ENCODE measurements at places on chromosomes 3 and 15.

DNA sequence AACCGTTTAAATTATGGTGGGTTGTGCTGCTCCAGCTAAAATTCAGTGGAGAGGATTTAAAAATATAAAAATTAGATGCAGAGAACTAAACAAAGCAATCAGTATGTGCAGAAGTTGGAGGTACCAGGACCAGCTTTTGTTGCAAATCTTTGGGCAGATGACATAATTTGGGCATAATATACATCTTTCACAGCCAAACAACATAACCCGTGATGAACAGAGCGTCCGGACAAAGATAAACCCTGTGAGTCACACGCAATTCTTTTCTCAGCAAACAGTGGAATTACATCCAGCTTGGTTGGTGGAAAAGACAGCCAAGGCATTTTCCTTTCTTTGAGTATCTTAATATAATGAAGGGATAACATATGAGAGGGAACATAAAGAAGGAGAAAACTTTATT is 419.4 kb upstream of the ADAMTS9 start:
- no peak for DNase-seq

- DNase-seq = no peak
Observed at GRCh38 chr3:147397875-147398812, 8.2 kb downstream of the ZIC4 start.

- DNase-seq = no peak
Observed at GRCh38 chr3:102484363-102484762, 49.5 kb downstream of the ZPLD1 start.

DNA sequence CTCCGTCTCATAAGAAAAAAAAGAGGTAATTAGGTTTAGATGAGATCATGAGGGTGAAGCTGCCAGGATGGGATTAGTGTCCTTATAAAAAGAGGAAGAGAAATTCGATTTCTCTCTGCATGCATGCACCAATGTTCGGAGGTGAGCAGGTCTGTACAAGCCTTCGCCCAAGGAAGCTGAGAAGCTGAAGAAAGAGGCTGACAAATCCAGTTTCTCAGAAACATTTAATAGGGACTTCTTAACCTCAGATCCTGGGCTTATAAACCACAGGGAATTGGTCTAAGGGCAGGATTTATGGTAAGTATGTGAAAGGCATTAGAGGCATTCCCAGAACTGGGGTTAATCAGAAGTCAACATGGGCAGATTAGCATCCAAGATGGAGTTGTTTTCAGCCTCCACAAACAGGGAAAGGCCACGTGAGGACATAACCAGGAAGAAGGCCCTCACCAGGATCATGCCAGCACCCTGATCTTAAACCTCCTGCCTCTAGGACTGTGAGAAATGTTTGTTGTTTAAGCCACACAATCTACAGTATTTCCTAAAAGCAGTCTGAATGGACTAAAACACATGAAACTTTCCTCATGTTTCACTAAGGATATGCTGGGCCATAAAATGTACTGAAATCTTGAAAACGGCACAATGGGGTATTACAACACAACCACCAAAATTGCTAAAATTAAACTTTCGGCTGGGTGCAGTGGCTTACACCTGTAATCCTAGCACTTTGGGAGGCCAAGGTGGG is 11.3 kb downstream of the SHISA5 start:
- DNase-seq = no peak

DNA sequence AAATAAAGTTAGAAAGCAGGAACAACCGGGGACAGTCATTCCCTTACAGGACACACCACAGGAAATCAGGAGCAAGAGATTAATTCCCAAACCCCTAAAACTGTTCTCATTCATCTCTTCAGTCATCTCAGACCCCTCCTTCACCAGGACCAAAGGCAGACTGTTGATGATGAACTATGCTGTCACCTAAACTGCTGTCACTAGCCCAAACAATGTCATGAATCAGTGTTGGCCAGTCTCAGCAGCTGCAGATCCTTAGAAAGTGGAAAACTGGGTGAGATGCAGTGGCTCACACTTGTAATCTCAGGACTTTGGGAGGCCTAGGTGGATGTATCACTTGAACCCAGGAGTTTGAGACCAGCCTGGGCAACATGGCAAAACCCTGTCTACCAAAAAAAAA is 909.6 kb downstream of the ROBO1 start:
- no peak for DNase-seq

DNA sequence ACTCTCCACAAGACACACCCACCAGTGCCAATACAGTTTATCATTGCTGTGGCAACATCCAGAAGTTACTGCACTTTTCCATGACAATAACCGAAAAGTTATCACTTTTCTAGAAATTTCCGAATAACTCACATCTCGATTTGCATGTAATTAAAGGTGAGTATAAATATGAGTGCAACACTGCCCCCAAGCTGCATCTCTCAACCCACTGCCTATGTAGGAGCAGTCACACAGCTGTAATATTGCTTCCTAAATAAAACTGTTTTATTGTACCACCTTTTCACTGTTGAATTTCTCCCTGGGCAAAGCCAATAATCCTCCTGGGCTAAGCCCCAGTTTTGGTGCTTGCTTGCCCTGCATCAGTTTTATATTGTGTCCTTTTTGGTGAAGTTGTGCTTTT is 601.0 kb upstream of the EPHA6 start:
- DNase-seq = no peak

DNA sequence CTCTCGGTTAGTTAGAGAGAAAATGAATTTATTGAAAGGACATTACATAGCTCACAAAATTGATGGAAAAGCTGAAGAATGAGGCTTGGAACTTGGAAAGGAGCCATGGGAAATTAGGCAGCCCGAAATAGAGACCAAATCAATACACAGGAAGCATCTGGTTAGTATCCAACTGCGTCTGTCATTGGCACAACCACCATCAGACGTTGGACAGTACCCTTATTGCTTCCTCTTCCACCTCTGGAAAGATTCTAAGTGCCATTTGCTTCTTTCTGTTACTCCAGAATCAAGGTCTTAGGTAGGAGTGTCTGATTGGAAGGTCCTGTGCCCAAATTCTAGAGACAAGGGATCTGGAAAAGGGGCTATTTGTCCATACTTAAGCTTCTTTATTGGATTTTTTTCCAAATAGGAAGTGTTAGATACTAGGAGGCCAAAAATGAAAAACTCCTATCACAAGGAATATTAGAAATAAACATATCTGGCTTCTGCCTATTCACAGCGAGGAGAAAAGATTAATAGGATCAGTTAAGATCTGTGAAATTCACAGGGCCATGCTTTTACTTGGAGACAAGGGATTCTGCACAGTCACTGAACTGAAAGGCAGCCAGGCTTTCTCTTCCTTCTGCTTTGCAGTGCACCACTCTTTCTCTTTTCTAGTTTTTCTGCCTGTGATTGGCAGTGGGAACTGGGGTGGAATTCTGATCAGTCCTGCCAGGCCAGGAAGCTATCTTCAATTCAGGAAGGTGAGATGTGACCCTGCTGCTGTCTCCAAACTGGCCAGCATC is 10.7 kb upstream of the HACD2 start:
- DNase-seq = no peak

- DNase-seq = no peak
Observed at GRCh38 chr3:132615881-132616280, 18.8 kb downstream of the ACKR4 start.

DNA sequence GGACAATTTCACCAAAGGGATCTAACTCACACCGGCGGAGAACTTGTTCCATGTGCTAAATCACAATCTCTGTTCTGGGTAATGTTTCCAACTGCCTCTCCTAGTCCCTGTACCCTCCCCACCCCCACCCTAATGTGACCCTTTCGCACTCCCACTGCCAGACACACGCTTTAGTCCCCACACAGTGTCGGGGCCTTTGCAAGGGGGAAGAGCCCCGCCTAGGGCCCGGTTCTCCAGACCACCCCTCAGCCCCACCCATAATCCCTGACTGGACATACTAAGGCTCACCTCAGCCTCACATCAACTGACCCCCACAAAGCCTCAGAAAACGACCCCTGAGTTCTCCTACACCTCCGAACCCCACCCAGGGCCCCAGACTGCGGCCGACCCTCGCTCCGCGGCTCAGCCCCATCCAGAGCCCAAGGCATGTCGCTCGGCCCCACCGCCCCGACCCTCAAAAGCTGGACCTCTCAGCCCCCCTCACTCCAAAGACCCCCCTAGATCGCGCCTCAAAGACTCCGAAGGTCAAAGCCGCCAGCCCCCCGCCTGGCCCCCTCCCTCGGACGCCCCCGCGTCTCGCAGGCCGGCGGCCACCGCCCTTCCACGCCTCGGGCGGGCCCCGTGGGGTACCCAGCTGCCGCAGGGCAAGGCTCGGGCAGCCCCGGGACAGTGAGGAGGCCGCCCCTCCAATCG is 72.0 kb upstream of the MAP4 start:
- DNase-seq = no peak

DNA sequence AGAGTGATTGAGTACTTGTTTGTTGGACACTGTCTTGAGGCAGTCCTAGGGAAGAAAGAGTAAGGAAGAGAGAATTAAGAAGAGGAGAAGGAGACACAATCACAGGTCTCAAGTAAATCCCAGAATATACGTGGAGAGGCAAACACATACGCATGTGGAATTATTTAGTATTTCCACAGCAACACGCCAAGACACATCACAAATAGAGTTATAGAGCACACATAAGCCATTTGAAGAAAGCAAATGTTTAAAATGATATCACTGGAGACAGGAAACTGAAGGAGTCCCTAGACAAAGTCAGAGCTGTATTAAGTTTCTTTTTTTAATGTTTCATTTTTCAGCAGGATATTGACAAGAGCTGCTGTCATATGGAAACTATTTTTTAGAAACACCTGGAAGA is 206.1 kb upstream of the LRIG1 start:
- no peak for DNase-seq

DNA sequence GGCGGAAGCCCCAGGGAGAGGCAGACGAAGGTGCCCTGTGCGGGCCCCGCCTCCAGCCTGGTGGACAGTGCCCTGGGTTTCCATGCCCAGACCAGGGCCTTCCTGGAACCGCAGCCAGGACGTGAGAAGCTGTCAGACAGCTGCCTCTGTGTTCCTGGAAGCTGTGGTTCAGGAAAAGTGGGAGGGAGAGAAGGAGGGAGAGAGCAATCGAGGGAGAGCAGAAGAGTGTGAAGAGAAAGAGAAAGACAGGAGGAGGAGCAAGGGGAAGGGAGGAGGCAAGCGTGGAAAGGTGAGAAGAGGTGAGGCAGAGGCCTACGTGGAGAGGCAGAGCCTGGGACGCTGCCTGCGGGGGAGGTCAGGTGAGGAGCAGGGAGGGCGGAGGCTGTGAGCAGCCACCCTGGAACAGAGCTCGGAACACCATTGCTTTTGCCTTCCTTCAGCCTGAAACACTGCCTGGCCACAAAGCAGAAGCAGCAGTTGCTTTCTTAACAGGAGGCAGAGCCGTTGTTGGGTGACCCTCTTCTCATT is 18.6 kb downstream of the ZDHHC19 start:
- no peak for DNase-seq

DNA sequence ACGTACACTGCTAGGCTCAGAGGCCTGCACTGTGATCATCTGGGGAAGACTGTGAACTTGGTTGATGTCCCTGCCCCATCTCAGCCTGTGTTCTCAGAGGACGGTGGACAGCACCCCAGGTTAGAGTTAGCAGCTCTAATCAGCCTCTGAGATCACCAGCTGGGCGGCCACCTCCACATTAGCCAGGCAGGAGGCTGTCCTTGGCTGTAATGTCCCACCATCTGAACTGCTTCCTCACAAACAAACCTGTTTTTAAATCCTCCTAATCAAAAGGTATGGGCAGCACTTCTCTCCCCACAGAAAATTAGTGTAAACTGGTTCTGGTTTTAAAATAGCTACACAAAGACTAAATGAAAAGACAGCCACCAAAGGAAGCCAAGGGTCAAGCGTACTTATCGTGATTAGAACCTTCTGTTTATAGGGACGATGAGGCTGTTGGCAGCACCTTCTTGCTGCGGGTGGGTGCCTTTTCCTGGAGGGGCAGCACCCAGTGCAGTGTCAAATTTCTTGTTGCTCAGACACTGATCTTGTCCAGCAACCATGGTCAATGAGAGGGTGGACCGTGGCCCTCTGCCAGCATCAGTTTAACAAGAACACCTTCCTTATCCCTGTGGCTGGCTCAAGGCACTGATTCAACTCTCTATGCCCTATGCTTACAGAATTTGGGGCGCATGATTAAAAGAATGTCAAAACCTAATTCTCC is 24.6 kb downstream of the ACSBG1 start:
- no peak for DNase-seq

DNA sequence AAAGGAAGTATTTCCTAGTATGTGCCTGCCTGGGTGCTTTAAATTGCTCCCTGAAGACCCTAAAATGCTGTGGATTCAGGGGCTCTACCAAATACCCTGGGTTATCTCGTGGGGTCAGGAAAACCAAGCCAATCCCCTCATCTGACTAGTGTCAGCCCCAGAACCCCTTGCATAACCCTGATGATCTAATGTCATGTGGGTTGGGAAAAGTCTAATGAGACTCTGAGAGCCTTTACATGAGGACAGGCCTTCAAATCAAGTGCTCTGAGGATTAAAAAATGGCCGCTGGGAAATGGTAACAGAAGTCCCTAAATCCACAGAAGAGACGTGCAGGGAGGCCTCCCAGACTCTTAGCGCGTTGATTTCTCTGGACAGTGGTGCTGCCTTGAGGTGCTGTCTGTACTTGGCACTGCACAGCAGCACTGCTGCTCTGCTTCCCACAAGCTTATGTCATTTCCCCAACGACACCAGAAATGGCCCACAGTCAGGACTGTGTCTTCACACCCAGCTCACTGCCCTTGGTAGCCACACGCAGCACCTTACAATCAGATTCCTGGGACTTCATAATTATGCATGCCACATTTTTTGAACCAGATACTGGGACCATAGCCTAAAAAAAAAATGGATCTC is 16.6 kb downstream of the EIF4E3 start:
- DNase-seq = no peak

DNA sequence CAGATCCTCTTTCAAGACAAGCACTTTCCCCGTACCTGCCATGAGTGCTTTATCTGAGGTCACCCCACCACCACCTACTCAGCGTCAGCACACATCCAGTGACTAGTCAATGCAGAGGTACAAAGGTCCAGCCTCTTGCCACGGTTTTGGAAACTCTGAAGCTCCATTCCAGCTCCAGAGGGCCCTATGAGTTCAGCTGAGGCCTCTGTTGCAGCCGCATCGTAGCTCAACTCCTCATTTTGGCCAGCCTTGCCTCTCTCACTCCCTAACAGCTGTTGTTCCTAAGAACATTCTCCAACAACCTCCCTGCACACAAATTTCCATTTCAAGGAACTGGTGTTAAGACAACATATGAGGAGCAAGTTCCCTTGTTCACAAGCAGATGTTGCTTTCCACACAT is 405.1 kb upstream of the PROK2 start:
- DNase-seq = no peak

GRCh38 chr3:24154781-24155180 is 209.7 kb downstream of the NR1D2 start:
- DNase-seq = no peak

DNA sequence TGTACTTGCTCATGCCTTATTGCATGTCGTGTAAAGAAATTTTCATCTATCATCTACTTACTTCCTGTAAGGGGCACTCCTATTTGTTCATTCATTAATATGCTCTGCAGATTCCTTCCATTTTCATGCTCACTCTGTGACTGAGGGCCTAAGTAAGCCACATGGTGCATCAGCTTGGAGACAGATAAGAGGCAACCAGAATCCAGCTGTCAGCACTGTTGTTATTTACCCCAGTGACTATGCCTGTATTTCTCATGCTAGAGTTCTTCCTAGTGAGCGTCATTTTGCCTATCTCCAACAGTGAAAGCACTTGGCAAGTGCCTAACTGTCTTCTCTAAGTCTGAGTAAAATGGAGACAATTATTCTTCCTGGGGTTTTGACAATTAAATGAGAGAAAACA is 124.8 kb upstream of the ABI3BP start:
- DNase-seq = no peak

GRCh38 chr3:46102780-46103130 is 75.5 kb upstream of the XCR1 start:
- no peak for DNase-seq
